Coronary artery (tissue), 2 donors: ENCODE measurements at places on chromosomes 2 and 18.

DNA sequence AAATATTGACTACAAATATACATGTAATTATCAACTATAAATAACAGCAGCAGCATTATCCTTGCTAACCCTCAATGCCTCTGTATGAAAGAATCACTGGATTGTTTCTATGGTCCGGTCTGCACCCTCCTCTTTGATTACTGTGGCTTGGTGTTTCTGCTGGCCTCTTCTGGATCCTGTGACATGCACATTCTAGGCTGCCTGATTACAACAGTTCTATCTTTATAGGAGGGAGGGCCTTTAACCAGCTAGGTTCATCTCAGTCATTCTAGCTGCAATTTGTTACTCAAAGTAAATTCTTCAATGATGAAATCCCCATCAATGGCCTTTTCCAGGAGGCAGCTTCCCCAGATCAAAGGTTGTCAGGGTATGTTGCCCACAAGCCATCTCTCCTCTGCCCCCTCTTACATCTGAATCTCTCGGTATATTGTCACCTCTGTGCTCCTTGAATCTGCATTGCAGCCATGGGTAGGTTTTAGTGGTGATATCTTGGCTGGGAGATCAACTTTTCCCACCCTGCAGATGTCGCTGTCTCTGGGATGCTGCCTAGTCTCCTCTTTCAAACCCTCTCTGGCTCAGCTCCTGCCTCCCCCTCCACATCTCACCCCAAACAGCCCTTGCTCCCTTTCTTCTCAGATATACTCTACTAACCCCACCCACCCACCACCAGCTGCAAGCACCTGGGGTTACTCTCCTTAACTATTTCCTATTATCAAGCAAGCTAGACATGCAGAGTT, 106.2 kb upstream of the BZW1 start:
- DNase-seq: no peak

GRCh38 chr18:32961538-32961937, 188.7 kb upstream of the KLHL14 start:
- DNase-seq: no peak

- DNase-seq: no peak
Measured at GRCh38 chr18:47985866-47986265, 55.4 kb upstream of the SMAD2 start.

DNA sequence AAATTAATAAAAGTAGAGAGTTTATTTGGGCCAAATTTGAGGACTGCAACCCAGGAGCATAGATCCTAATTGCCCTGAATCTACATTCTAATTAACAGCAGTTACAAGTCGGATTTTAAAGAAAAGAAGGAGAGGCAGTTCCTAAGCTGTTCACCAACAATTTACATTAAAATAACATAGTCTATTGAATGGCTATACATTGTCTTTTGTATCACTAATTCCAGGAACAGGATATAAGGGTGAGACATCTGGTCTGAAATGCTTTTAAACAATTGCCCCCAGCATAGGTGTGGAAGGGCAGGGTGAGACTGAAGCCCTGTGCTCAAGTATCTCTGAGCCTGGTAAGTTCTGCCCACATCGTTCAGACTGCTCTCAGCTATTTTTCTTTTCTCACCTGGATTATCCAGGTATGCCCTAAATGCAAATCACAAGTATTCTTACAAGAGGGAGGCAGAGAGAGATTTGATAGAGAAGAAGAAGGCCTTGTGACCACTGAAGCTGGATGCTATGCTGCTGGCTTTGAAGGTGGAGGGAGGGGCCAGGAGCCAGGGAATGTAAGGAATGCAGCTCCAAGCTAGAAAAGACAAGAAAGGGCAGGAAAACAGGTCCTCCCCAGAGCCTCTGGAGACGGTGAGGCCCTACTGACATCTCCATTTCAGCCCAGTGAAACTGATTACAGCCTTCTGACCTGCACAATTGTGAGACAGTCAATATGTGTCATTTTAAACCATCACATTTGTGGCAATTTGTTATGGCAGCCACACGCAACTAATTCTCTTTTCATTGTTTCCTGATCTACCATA, 189.4 kb upstream of the ARL4C start:
- no peak for DNase-seq

DNA sequence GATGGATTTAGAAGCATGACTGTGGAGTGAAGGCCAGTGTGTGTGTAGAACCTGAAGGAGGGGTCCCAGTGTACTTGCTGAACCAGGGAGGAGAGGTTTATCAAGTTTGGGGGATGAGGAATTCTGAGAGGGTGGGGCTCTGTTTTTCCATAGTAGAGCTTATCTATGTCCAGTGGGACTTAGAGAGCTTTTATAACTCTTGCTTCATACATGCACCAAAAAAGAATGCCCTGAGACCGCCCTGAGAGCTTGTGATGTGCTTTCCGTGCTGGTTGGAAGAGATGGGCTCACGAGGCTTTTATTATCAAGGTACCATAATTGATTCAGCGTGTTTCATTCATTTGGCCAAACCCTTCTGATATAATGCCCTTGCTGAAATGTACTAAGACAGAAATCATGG, 100.2 kb downstream of the MTCL1 start:
- DNase-seq: no peak

GRCh38 chr18:48408727-48409590, at the start of gene ZBTB7C:
ZBTB7C (minus strand) TSS chr18:48409383.
- no peak for DNase-seq

GRCh38 chr2:46352621-46353020, 55.4 kb downstream of the EPAS1 start:
- DNase-seq: no peak

- no peak for DNase-seq
Measured at GRCh38 chr2:42367835-42368234, 6.8 kb upstream of the COX7A2L start.

GRCh38 chr2:162113088-162113775, 38.8 kb downstream of the GCG start:
- no peak for DNase-seq

DNA sequence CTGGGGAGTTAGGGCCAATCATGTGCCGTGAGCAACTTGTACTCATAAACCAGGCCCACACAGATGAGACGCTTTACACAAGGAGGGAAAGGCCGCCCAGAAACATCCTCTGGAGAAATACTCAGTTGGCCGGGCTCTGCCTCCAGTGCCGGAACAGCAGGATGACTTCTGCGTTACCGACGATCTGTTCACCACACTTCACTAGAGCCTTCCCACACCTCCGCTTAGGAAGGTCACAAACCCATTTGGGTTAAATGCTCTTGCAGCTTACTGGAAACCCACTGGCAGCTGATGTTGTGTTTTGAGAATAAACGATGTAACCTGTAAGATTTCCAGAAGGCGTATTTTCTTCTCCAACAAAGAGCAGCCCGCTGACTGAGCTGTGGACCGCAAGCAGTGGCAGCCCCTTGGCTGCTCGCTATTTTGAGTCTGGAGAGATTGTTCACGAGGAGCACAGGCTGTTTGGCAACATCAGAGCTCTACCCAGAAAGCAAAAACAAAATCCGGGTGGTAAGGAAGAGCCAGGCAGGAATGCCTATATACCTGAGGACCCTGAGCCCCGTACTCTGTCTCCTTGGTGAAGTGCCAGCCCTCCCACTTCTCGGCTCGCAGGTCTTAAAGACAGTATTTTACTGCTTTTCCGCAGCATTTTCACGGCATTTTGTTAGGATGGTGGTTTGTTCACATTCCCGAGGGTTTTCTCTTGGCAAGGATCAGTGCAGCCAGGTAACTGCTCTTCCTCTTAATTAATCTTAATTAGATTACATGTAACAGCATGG, 44.0 kb downstream of the COLEC12 start:
- no peak for DNase-seq

GRCh38 chr2:102350137-102350793, 5.3 kb upstream of the IL18R1 start:
- DNase-seq: no peak

DNA sequence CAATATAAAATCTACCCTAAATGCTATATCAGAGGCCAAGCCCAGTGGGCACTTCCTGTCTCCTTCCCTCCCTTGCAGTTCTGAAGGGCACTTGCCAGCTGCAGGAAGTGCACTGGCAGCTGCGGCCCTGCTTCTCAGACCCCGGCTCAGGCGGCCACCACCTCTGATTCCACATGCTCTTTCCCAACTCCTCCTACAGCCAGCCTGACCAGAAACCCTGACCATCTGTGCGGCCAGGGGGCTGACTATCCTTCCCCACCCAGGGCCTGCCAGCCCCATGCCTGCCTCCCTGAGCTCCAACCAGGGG, 88.6 kb downstream of the ZBTB7C start:
- no peak for DNase-seq

DNA sequence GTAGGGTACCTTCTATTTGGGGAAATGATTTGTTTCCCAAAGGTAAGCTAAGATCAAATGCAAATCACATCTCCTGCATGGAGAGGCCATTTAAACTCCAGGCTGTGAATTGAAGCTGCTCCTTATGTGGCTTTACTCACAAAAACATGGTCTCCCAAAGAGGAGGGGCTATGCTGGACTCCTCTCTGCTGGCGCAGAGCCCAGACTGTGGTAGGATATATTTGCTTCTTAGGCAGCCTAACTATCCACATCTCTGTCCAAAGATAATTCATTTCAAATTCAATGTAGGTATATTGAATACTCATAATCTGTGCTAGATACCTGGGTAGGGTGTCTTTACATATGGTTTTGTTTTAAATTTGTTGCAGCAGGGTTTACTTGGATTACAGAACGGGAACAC, 358.5 kb downstream of the ALK start:
- no peak for DNase-seq

- no peak for DNase-seq
Measured at GRCh38 chr2:126803434-126803775, 95.3 kb upstream of the TEX51 start.

GRCh38 chr2:72077702-72078169, 69.9 kb downstream of the CYP26B1 start:
- no peak for DNase-seq

DNA sequence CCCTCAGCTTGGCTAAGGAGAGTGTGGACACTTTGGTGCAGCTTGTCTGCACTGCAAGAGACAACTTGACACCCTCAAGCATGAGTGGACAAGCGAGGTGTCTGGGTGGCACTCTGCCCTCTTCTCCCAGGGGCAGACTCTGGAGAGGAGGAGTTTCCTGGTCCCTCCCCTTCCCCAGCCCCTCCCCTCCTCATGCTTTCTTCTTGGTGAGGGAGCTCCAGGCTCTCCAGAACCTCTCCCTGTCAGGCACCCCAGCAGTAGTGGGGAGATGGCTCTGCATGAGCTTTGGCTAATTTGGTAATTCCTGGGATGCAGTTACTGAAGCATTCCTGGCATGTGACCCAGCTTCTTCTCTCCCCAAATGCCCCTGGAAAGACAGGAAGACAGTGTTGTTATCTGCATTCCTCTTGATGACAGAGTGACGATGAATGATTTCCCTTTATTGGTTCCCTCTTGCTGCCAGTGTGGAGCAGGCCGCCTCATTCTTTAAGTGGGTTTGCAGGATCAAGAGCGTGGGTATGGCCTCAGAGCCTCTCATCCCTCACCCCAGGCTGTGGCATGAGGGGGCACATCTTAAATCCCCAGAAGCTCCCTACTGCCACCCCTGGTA, 89.2 kb downstream of the STPG4 start:
- no peak for DNase-seq

DNA sequence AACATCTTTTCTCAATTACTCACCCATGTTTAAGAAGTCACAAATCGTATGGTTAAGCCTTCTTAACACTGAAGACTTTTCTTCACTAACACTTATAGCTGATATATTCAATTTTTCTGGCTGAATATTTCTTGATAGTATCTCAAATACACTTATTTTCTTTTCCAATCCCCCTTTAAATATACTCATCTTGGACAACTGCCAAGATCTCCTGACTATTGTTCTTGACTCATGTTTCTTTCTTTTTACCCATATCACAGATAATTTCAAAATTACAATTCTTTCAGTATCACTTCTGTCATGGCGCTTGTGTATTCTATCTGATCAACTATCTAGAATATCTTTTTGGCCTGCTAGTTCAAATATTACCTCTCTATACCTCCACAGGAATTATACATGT, 954.3 kb upstream of the ACVR2A start:
- DNase-seq: no peak
